ENCODE measurements at places on chromosomes 4 and X.
A peak's percentile ranks its signal among the peaks of the same experiment; 100 is the strongest.

GRCh38 chr4:41346306-41347061, 89.8 kb downstream of the UCHL1 start:
- no peak for DNase-seq

DNA sequence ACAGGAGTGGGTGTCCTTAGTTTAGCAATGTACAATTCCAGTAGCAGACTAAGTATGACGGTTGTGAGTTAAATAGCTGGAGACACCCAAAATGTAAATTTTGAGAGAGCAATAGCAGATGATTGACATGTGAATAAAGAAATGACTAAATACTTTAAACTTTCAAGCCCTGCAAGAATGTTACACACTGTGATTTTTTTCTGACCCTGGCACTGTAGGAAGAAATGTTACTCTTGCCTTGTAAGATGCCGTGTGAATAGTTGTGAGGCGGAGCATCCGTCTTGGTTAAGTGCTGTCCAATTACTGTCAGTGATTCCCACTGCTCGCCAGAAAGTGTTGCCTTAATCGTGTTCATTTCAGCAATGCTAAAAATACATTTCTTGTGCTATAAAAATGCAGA, 1248.1 kb downstream of the RAPGEF2 start:
- no peak for DNase-seq

GRCh38 chr4:32689518-32689917, 1969.3 kb downstream of the PCDH7 start:
- no peak for DNase-seq

DNA sequence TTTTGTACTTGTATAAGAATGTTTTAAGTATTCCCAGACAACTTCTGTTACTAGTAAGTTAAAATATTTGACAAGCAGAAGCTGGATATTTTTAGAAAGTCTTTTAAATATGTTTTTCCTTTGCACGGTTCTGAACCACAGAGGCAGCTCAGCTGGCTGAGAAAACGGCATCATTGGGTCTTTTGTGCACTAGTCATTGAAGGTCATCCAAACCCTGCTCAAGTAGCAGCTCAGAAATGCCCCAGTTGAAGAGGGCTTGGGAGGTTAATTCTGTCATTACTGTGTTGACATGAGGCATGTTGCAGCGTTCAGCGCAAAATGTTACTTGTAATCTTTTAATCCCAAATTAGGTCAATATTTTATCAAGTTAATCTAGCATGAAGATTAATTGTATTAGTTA, 383.7 kb upstream of the FAM241A start:
- DNase-seq = no peak

DNA sequence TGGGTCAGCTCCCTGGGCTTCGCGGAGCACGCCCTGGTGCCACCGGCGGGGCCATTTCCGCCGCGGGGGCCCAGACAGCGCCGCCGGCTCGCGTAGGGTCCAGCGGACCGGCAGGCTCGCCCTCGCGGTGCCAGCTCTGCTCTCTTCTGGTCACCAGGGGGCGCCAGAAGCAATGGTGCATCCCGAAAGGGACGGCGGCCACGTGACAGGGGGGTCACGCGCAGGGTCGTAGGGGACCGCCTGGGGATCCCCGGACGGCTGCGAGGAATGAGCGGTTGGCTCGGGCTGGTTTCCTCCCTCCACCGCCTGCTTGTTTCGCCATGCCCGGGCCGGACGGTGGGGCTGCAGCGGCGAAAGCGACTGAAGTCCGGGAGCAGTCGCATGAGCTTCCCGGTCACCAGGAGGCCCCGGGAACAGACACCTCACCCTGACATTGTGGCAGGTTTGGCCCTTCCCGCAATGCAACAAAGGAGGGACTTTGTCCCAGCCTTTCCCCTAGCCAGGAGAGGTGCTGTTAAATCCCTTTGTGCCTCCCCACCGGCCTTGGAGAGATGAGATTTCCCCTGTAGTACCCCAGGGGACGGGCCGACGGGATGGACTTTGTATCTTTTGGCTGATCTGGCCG, 15.8 kb downstream of the ZCCHC12 start:
- DNase-seq = peak; percentile 65

GRCh38 chr4:2792711-2793585, at the start of gene SH3BP2:
TSS of gene SH3BP2 (plus strand) at chr4:2793085. CDS start at chr4:2820618, 27,533 bp downstream.
- peak; percentile 61 for DNase-seq

GRCh38 chr4:186258216-186258811, 7.7 kb upstream of the F11 start:
- no peak for DNase-seq

DNA sequence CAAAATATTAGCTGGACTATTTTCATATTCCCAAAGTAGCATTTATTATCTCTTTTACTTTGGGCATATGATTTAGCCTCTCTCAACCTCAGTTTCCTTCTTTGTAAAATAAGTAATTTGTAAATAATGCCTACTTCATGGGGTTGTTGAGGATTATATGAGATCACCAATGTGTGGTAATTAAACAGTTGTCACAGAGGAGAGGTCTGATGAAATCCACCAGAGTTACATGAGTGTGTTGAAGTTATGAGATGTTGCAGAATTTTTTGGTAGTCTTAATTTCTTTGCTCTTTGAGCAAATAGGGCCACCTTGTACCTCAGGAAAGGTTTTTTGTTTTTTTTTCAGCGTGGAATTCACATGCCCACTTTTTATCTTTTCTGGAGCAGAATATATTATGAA, 1.4 kb downstream of the COX7B start:
- no peak for DNase-seq

- DNase-seq = no peak
These were observed 712 bp downstream of the STX18 start for GRCh38 chr4:4541040-4541631.

DNA sequence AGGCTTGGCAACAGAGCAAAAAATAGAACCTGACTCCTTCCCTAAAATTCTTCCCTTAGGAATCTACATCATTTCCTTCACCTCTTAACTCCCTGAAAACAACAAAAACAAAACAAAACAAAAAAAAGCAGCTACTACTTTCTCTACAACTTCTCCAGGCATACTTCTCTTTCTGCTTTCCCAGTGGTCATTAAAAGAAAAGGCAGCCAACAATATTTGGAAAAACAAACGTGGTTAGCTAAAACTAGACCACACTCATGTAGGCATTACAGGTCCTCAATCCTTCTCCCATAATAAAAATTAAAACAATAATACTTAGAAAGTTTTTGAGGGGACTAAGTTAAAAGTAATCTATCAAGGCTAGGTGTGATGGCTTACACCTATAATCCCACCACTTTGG, 29.0 kb upstream of the SMIM14 start:
- DNase-seq = no peak

- no peak for DNase-seq
These were observed 48.8 kb upstream of the PGRMC1 start for GRCh38 chrX:119187298-119187697.

DNA sequence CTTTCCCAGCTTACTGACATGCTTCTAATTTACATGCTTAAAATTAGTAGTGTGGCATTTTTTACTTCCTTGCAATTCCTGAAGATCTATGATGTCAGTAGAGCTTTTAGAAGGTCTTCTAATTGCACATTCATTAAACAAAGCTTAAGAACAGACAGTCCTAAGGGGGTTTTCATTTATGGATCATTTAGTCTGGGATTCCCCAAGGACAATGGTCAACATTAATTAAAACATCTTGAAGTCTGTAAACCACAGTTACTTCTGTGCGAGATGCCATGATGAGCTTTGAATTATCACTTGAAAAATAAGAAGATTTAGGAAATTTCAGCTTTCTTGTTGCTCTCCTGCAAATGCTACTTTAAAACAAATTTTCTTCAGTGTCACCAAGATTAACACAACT, 20.2 kb downstream of the ANXA3 start:
- DNase-seq = no peak

DNA sequence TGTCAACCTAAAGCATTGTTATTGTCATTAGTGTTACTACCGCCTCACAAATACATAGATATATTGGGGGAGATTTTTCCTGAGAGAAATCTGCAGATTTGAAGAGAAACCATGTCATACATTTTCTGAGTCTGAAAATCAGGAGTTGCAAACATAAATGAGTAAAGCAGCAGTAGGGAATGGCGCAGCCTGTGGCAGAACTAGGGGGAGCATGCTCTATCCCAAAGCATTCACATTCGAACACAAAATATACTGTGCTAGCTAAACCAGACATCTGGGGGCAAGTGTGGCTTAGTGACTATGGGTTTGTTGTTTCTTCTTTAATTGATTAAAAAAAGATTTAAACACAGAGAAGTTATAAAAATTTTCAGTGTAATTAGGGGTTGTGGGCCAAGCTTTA, 83.2 kb downstream of the CPE start:
- no peak for DNase-seq

DNA sequence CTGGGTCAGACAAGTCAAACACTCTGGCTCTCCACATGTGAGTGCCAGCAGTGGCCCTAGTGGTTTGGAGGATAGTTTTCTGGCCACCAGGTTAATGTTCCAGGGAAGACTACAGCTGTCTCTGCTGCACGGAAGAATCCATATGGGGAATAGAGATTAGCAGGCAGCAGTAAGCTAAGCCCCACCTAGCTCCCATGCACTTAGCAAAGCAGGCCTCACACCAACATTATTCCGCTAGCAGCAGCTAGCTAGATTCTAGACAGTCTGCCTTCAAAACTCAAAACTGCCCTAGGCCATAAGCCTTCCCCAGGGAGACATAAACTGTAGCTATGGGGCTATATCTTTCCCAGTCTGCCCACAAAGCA, 203.4 kb downstream of the CHIC1 start:
- DNase-seq = no peak

DNA sequence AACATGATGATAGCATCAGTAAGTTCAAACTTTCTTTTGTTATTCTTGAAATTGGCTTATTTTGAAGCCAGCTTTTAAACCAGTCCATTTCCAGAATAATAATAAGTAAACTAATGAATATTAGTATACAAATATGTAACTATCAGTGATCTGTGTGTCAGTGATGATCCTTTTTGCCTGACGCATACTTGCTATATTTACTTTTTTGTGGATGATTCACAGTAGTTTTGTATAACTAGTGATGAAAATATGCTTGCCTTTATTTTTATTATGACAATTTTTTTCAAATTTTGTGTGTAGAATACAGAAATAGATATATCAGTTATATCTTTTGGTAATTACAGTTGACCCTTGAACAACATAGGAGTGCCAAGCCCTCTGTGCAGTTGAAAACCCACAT, 49.5 kb downstream of the USP53 start:
- no peak for DNase-seq

DNA sequence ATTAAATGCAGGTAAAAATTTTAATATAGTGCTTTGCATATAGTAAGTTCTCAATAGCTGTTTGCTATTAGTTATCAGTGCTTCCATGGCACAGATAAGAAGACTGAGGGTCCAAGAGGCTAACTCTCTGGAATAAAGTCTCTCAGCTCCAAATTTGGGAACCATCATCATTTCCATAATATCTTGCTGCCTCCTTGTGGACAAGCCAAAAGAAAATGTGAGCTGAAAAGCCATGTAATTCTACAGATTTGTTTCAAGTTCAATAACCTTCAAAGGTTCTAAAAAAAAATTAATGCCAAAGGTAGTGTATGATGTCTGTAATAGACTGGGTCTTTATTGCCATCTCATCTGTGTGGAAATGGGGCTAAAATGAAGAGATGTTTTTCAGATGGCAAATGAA, 136.9 kb upstream of the VCX start:
- no peak for DNase-seq

GRCh38 chrX:70774223-70774622, 134.3 kb downstream of the TEX11 start:
- DNase-seq = no peak

Data from activated CD8-positive, alpha-beta memory T cell treated with anti-CD3 and anti-CD28 coated beads, Interleukin-2, amount 50 U/mL, for 4 hours (primary cell).